D341Med (cell line): ENCODE measurements at places on chromosomes 16 and 17.

GRCh38 chr17:44777394-44778348, 18.9 kb downstream of the ADAM11 start:
- DNase-seq: no peak

- DNase-seq: no peak
Measured at GRCh38 chr16:3138823-3139426, 4.1 kb downstream of the ZNF213 start.

GRCh38 chr17:47999582-47999981, 28.7 kb downstream of the CDK5RAP3 start:
- DNase-seq: peak; percentile 42

DNA sequence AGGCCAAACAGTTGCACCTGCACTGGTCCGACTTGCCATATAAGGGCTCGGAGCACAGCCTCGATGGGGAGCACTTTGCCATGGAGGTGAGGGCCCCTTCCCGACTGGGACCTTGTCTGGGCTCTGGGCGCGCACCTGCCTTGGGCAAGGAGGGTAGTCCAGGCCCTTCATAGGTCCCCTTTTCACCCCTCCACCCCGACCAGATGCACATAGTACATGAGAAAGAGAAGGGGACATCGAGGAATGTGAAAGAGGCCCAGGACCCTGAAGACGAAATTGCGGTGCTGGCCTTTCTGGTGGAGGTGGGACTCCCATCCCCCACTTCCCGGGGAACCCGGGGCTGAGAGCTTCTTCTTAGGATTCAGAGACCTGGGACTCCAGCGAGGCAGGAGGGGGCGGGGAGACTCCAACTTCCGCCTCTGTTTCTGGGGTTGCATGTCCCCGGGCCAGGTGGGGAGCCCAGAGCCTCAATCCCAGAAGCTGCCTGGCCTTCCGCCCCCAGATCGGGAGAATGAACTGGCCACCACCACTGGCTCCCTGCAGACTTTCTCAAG, 7.8 kb downstream of the CA4 start:
- no peak for DNase-seq

GRCh38 chr17:45730192-45730591, 53.9 kb upstream of the CRHR1 start:
- no peak for DNase-seq
